D721Med (cell line): ENCODE measurements at places on chromosomes 2 and 18.

- no peak for DNase-seq
Measured at GRCh38 chr18:48326901-48327675, 82.1 kb downstream of the ZBTB7C start.

GRCh38 chr2:236702657-236703372, 133.2 kb downstream of the ACKR3 start:
- no peak for DNase-seq

- DNase-seq, result no peak
Measured at GRCh38 chr2:211416373-211416772, 860.0 kb downstream of the CPS1 start.

DNA sequence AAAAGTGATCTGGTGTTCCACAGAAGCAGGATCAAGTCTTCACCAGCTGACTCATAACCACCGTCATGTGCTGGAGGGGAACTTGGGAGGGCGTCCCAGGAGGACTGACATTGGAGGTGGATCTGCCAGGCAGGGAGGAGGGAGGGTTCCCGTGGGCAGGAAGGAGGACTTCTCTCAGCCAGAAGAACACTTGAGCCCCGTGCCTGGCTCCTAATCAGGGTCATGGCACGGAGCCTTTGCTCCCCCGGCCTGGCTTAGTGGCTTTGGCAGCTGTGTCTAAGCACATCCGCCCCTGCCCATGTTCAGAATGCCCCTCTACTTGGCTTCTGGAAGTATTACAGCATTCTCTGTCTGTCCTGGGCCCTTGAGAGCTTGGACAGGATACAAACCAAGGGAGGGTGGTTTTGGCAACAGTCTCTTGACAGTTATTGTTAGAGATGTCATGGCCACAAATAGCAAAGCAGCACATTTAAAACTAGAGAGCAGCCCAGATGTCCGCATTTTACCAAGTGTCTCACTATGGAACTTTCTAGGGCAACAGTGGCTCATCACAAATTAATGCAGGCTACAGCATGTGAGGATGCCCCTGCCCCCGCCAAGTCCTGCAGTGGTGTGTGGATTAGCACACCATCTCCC, 11.5 kb downstream of the PPP1R7 start:
- DNase-seq, result no peak

DNA sequence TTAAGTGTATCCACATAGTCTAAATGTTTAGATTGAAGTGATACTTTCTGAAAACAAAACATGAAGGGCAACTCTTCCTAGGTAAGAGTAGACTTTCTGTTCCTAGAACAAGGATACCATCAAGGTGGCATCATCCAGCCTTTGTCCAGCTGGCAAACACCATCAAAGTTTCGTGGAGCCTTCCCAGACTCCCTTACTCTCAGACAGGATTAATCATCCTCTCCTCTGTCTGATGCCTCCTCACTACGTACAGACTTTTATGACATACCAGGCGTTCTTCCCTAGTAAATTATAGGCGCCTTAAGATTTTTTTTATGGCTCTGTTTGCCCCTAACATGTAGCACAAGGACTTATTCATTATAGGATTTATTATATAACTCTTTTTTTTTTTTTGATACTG, 29.4 kb upstream of the ASNSD1 start:
- no peak for DNase-seq

- DNase-seq, result peak; percentile 58
Measured at GRCh38 chr2:17851731-17852585, 26.5 kb upstream of the KCNS3 start.

DNA sequence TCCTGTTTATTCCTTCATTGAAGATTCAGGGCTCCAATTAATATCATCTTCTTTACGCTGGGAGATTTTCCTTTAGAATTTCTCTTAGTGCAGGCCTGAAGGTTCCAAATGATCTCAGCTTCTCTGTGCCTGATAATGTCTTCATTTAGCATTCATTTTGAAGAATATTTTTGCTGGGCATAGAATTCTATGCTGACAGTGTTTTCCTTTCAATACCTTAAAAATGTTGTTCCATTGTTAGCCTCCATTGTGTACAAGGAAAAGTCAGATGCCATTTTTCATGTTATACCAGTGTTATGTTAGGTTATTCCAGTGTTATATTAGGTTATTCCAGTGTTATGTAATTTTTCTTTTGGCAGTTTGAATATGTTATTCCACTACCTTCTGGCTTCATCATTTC, 14.9 kb upstream of the OR6B3 start:
- DNase-seq, result no peak

- DNase-seq, result no peak
Measured at GRCh38 chr2:201952187-201952586, 81.5 kb upstream of the FZD7 start.

- no peak for DNase-seq
Measured at GRCh38 chr18:62539284-62540165, 16.7 kb downstream of the ZCCHC2 start.

DNA sequence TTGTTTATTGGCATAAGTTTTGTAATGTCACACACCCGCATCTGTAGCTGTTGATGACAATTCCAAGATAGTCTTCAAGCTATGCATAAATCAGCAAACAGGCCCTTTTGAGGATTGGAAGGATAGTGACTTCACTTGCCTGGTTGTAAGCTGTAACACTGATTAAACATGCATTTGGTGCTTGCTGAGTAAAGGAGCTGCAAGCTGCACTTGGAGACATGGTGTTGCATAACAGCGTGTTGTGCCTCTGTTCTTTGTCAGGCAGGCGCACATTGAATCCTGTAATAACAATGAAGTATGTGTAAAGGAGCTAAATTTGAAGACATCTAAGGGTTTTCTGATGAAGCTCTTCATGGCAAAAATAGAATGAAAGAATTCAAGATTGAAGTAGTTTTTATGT, 68.7 kb upstream of the TTC27 start:
- no peak for DNase-seq

GRCh38 chr2:122003196-122003940, 247.9 kb downstream of the TSN start:
- DNase-seq, result no peak

GRCh38 chr2:206836722-206837121, 71.3 kb downstream of the FASTKD2 start:
- DNase-seq, result no peak

GRCh38 chr2:230636684-230637271, 75.9 kb upstream of the CAB39 start:
- DNase-seq, result no peak

GRCh38 chr2:83168377-83168776, 1290.7 kb downstream of the SUCLG1 start:
- no peak for DNase-seq

GRCh38 chr2:205612636-205613035, 69.7 kb upstream of the NRP2 start:
- no peak for DNase-seq

DNA sequence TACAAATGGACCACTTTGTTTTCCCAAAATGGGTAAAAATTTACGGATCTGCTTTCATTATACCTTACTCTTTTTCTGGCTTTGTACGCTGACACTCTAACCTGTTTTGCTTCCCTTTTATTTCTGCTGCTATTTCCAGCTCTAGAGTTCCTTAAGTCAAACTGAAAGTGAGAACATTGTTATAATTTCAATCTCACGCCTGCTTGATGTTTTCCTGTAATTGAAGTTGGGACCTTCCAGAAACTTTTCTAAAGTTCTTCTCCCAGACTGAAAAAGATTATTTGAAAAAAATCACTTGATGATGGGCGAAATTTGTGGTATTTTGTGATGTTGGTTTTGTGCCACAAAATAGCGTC, 1.8 kb downstream of the GLS start:
- DNase-seq, result no peak

DNA sequence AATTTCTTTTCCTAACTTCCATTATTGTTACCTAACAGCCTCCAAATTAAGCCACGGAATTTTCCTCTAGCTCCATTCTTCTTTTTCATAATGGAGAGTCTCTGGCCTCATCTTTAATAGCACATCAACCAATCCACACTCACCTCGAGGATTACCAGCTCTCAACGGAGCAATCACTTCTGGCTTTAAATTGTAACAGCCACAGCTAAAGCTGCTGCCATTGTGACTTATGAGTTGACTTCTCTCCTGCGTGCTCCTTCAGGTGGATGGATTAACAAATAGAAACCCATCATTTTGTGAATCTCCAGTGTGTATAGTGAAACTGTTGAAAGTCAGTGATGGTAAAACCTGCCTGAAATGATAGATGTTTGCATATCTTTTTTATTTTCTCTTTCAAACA, 24.9 kb upstream of the SLC5A7 start:
- DNase-seq, result no peak

DNA sequence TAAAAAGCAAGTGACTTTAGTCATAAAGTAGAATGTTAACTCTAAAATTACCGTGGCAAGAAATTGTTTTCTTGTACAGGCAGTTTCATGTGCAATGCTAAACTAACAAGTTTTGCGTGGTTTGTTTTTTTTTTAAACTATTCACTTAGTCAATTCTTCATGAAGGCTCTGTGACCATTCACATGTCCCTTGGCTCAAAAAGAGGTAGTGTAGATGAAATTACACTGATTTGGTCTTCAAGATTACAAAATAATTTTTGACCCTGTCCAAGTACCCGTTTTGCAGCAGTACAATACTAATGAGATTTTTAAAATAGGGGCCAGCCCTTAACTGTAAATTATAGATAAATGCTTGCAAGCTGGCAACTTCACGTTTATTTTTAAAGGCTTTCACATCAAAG, 1.3 kb downstream of the TMEM131 start:
- no peak for DNase-seq

DNA sequence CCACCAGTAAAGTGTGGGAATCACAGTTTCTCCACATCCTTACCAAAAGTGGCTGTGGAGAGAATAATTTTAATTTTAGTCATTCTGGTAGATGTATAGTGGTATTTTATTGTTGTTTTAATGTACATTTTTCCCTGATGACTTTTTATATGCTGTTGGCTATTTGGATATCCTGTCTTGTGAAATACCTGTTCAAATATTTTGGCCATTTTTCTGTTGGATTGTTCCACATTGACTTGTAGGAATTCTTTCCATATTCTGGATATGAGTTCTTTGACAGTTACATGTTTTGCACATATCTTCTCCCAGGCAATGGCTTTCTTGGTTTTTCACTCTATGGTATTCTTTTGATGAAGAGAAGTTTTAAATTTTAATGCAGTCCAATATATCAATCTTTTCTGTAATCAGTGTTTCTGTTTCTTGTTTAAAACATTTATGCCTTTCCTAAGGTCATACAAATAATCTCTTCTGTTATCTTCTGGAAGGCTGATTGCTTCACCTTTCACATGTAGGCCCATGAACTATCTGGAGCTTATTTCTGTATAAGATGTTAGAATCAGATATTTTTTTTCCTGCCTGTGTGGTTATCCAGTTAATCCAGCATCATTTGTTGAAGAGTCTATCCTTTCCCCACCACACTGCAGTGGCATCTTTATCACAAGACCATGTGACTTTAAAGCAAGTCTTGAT, 19.0 kb downstream of the AFTPH start:
- DNase-seq, result no peak

- peak; percentile 25 for DNase-seq
Measured at GRCh38 chr2:226552571-226553285, 246.9 kb downstream of the IRS1 start.
